ENCODE measurements at places on chromosomes 4 and X.

DNA sequence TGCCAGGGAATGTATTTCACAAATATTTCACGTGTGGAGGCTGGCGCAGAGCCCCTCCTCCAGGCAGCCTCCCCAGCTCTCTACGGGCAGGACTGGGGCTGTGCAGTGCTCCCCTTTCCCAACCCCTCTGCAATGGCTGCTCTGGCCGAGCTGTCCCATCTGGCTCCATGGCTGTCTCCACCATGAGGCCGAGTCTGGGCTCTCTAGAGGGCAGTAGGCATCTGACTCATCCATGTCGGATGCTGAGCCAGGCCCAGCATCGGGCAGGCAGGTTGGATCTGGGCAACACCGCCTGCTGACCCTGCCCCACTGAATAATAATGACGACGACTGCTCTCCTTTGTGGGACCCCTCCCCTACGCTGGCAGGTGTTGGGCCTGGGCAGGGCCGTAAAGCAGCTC lies 11.0 kb upstream of the SH3TC1 start:
- DNase-seq: no peak

DNA sequence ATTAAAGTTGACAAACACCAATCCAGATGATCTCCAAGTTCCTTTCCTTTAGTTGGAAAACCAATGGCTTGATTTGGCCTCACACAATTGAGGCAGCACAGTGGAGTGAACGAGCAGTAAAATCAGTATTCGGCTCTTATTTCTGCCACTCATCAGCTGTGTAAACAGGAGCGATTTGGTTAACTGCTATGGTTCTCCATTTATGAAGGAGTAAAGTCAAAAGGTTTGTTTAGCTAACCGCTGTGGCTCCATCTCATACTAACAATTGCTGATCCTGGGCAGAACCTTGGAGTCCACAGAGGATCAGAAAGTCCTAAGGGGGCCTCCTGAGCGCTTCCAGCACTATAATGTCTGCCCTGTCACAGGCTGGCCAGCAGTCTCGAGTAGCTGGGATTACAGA lies 54.5 kb upstream of the EXOC1L start:
- DNase-seq: no peak

DNA sequence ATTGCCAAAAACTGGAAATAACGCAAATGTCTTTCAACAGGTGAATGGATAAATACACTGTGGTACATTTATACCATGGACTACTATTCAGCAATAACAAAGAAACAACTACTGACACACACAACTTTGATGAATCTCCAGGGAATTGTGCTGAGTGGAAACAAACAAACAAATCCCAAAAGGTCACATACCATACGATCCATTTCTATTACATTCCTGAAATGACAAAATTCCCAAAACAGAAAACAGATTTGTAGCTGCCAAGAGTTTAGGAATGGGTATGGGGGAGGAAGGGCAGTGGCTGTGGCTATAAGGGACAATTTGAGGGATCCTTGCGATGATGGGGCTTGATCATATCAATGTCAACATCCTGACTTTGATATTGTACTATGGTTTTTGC lies 2.5 kb downstream of the ZNF182 start:
- DNase-seq: no peak

GRCh38 chrX:130575831-130576389 lies 174.1 kb downstream of the RBMX2 start:
- no peak for DNase-seq

DNA sequence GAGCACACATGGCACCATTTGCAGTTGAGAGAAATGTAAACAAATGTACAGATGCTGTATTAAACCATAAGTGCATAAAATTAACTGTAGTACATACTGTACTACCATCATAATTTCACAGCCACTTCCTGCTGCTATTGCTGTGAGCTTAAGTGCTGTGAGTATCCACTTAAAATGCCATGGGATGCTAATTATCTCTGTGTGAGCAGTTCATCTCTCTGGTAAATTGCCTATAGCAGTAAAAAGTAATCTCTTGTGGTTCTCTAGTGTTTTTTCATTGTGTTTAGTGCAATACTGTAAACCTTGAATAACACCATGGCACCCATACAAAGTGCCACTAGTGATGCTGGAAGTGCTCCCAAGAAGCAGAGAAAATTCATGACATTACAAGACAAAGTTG lies 9.9 kb upstream of the SCOC start:
- DNase-seq: no peak

All from activated CD4-positive, CD25-positive, alpha-beta regulatory T cell (primary cell).